ENCODE measurements at places on chromosomes 5 and 9.

- DNase-seq: no peak
Observed at GRCh38 chr9:69097064-69097463, 61.5 kb downstream of the FXN start.

DNA sequence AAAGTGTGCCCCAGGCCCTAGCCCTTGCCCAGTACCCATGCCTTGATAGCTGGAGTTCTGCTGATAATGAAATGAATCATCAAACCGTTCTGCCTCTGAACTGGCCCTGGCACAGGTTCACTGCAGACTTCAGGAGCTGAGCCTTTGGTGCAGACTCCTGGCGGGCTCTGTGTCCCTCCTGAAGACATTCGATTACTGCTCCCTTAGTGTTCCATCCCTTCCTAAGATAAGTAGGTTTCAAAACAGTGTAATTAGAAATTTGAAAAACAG is 97.2 kb downstream of the MVB12B start:
- DNase-seq: no peak

DNA sequence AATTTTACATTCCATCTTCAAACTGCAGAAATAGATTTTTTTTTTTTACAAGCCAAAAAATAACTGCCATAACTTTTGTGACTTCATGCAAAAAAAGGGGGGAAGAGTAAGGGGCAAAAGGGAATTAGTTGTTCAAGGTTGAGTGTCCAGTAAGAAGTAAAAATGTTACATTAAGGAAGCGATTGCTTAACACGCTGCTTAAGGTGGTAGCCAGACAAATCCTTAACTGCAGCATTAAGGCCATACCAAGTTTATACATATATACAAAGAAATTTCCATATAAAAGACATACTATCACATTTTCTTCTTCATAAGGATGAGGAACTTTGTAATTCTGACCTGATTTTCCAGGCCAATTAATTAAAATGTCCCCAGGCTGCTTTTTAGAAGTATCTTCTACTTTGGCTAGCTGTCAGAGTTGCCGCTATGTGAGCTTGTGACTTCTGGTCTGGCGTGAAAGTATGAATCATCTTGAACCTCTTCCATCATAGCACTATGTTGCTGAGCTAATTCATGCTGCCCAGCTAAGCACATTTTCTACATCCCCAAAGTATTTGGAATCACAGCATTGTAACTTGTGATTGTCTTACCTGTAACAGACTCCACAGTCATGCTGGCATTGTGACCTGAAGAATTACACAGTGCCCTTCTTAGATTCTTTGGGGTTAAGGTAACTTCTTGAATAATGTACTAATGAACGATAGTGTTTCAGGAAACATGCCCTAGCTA is 40.0 kb downstream of the G3BP1 start:
- no peak for DNase-seq

GRCh38 chr9:71136696-71137095 is 15.3 kb upstream of the TRPM3 start:
- no peak for DNase-seq

DNA sequence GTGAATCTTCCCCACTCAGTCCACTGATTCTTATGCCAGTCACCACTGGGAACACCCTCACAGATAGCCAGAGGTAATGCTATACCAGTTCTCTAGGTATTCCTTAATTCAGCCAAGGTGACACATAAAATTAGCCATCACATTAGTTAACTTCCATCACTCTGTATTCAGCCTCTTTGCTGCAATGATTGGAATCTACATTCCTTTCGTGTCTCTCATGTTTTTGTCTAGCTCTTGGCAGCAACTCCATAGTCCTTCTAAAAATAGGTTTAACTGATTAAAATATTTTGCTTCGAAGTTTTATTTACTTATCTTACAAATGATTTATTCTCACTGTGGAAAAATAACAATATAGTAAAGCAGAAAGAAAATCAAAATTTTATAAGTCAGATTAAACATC is 19.6 kb upstream of the RNF20 start:
- DNase-seq: no peak

GRCh38 chr9:124180557-124180956 is 77.2 kb upstream of the NEK6 start:
- peak; percentile 77 for DNase-seq

- DNase-seq: no peak
Observed at GRCh38 chr9:69018737-69019136, 4.8 kb upstream of the PRKACG start.

Measured in suprapubic skin (tissue), 4 donors.